ENCODE measurements at places on chromosomes 7 and 10. TPM values are rescaled to one million over a fixed set of nuclear protein-coding genes. Genes with fewer than 3 reads are reported as not detected.

Gene GLCCI1
- 38.0 TPM for total RNA-seq

Gene NT5C3A
- total RNA-seq: 31.1 TPM

Gene CLCN1
- total RNA-seq: not detected

Gene CNOT4
- total RNA-seq: 29.4 TPM

Gene DPYSL4
- total RNA-seq: 3.2 TPM

Gene ANXA8
- not detected for total RNA-seq

Gene HMX2
- total RNA-seq: not detected

Gene TUBAL3
- not detected for total RNA-seq

Gene FEZF1
- total RNA-seq: not detected

- no peak for DNase-seq
Measured at GRCh38 chr7:43460733-43461348, 122.1 kb upstream of the STK17A start.

DNA sequence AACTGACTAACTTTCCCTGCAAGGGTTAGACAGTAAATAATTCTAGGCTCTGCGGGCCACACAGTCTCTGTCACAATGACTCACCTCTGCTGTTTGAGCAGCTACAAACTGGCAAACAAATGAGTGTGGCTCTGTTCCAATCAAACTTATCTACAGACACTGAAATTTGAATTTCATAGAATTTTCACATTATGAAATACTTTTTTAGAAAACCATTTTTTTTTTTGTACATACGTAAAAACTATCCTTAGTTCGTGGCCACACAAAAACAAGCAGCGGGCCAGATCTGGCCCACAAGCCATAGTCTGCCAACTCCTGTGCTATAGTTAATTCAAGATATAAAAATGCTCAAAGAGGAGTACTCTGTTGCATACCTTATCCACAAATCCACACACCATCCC, 32.6 kb downstream of the PIP4K2A start:
- no peak for DNase-seq

DNA sequence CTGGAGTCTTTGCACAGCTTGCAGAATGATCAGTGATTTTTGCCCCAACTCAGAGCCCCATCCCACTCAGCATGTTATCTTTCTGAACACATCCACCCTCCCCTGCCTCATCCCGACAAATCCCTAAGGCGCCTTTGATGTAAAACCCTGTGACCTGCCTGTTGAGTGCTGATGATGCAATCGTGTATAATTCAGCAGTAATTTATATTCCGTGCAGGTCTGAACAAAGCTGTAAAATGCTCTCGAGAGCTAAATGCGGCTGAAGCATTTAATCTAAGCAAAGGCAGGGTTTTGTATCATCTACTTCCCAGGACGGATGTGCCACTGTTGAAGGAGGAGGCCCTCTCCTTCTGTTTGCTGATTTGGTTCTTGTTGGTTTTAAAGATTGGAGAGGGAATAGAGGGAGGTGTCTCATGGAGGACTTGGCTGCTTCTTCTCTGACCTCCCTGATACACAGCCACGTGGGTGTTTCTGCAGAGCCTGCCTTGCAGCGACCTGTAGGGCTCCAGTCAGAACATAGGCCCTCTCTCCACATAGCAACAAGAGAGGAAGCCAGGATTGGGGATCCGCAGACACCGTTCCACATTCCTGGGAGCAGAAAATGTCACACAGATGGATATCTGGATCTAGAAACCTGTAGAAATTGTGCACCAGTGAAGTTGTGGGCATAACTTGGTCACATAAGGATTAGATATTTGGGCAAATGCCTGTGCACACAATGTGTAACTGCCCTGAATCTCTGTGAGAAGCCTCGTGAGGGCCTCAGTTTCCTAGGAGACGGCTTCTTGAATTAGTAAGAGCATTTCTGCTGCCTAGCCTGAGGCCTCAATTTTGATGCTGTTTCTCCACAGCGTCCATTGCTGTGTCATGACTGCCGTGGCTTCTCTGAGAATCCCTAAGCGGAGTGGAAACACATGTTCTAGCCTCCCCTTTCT, 90.2 kb upstream of the AGK start:
- no peak for DNase-seq

DNA sequence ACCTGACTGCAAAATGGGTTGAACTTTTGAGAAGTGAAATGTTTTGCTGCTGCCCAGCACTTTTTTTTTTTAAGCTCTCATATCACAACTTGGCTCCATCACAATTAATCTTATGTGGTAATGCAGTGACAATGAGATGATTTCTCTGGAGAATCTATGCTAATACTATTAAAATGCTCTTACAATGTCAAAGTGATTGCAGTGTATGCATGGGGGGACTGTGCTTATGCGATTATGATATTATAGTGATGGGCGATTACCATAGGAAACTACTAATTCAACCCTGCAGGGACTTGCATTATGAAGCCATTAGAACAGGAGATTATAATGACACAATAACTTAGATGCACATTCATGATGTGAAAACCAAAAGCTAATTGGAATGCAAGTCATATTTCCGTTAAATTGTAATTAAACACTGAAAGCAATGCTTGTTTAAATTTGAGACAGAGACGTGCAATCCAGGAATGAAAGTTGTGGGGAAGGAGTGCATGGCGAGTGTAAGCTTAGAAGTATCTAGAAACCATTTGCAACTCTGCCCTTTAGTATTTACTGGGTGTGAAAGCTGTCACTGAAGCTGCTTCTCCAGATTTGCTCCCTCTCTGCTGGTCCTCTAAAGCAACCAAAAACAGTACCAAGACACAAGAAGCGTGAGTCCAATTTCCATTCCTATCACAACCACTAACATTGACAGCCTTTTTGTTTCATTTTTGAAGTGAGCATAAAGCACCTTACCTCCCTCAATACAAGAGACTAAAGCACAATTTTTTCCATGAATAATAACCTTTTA, 21.6 kb downstream of the PTER start:
- no peak for DNase-seq

DNA sequence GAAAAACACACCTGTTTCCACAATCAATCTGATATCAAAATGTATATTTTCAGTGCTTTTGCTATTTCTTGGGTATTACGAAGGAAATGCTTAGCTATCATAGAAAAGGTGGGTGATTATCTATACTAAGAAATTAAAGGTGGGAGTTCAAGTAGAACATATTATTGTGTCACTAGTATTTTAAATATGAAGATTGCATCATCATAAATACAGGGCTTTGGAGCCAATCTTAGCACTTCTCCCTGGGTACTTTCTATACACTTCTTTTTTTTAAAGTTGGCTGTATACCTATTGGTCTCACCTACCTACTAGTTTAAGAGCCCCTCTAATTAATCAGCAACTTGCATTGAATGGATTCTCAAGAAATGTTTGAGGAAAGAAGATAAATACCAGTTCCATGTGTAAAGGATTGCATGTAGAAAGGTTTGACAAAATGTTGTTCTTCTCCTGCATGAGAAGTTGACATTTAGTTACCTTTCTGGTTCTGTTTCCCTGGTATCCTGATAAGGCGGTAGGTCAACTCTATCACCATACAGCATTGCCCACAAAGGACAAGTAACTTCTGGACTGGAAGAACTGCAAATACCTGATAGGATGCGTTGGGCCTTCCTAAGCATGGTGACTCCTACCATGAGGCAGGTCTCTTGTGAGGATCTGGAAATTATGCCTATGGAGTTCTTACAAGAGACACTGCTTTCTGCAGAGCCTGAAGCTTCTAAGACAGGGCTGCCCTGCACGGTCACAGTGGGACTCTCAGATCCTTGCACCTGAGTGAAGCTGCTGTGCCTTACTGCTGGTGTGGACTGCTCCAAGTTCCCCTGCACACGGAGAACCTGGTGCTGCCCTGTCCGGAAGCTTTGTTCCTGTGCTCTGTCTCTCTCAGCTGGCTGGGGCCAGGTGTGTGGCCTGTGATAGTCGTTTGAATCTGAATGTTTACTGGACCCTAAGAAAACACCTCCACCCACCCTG, 32.1 kb upstream of the PDSS1 start:
- no peak for DNase-seq

GRCh38 chr7:45367026-45367425, 207.1 kb upstream of the ADCY1 start:
- DNase-seq: no peak

- no peak for DNase-seq
Measured at GRCh38 chr10:78287618-78288017, 254.0 kb downstream of the RPS24 start.

GRCh38 chr7:141698247-141699015, 3.5 kb downstream of the DENND11 start:
- no peak for DNase-seq

- DNase-seq: no peak
Measured at GRCh38 chr7:124672011-124672410, 93.6 kb downstream of the GPR37 start.

DNA sequence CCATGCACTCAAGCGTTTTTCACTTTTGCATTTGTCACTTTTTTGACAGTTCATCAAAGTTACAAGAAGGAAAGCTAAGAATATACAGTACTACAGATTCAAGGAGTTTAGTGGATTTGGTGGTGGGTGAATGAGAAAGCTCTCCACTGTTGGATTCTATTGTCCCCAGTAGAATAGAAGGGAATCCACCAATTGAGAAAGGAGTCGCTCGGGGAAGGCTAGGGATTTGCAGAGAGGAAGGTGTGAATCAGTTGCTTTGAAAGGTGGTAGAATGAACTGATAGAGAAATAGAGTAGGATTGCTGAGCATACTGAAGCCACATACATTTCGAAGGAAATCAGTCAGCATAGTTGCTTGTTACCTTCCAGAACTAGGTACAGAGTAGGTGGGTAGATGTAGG, 33.7 kb upstream of the GLCCI1 start:
- no peak for DNase-seq

- DNase-seq: no peak
Measured at GRCh38 chr7:112132051-112132694, 74.0 kb downstream of the DOCK4 start.

DNA sequence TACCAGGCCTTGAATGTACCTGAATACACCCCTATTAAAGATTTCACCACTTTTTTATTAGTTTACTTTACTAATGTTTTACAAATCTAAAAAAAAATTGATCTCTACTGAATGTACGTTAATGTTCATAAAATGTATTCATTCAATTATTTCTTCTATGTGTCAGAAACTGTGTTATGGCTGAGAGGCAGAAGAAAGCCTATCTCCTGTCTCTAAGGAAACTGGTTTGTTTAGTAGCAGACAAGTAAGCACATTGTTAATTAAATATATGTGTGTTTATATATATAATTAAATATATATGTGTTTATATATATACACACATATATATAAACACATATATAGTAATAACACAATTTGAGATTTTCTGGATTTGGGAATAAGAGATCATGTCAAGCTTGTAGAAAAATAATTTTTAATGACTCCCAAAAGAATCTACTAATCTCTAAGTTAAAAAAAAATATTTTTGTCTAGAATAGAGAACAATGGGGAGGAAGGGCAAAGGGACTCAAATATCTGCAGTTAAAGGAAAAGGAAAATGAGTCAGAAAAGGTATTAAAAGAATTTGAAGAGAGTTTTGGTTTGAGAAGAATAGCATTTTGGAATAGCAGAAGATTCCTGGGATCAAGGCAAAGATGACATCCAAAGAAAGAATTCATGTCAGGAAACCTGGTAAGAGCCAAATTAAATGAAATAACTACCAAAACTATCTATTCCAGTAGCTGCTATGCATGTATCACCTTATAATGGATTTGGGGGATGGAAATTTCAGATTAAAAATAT, 92.1 kb downstream of the CH25H start:
- DNase-seq: no peak

DNA sequence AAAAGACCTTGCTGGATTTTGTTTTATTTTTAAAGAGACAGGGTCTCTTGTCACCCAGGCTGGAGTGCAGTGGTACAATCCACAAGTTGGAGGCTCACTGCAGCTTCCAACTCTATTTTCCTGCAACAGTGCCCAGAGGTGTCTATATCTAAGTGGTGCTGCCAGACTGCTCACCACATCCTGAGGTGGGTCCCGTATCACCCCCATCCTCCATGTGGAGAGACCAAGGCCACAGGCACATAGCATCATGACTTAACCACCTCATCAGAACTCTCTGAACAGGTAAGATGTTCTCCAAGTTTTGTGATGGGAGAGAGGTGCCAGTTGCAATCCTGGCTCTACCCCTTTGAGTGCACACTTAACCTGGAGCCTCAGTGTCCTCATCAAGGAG, 98.2 kb downstream of the RNF216 start:
- no peak for DNase-seq

- DNase-seq: no peak
Measured at GRCh38 chr7:3482147-3482921, 181.3 kb downstream of the SDK1 start.
